ENCODE measurements at places on chromosomes 5 and 9.

DNA sequence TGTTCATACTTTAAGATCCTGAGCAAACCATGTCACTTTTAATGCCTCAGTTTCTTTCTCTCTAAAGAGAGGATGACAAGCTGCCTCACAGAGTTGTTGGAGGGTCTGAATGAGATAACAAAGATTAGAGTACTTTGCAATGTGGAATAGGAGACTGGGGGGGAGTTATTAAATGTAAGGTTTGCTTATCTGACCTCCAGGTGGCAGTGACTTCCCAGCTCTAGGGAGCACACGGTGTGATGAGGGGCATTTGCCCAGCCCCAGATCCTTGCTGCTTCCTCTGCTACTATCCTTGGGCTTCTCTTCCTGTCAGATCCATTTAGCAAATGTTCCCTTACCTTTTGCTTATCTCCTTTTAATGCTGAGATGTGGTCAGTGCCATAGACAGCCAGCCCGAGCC, 30.7 kb downstream of the ENHO start:
- no peak for DNase-seq

DNA sequence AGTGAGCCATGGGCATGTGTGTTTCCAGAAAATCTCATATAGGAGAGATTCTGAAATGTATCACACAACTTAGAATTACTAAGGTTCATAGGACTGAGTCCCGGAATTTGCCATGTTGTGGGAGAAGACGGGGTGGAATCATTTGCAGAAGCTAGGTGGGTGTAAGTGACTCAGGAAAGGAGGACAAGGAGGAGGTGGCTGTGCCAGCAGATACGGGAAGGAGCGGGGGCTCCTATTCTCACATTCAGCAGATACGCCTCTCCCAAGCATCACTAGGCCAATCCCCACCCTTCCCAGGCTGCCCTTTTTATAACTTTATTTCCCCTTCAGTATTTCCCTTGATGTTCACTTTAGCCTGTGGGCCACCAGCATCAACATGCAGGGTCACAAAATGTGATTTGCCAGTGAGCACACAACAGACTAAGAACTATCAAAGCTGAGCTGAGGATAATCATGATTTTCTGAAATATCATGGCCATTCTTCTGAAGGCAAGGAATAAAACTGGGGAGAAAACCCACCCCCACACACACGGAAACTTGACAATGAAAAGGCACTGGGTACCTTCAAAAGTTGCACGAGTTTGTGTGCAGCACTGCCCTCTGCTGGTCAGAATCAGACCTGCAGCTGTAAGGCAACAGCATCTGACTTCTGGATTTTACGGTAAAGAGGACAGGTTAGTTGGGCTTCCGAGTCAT, 133.2 kb downstream of the MTX3 start:
- DNase-seq, result peak; percentile 19

GRCh38 chr5:148224117-148224742, 14.1 kb upstream of the MARCOL start:
- no peak for DNase-seq

DNA sequence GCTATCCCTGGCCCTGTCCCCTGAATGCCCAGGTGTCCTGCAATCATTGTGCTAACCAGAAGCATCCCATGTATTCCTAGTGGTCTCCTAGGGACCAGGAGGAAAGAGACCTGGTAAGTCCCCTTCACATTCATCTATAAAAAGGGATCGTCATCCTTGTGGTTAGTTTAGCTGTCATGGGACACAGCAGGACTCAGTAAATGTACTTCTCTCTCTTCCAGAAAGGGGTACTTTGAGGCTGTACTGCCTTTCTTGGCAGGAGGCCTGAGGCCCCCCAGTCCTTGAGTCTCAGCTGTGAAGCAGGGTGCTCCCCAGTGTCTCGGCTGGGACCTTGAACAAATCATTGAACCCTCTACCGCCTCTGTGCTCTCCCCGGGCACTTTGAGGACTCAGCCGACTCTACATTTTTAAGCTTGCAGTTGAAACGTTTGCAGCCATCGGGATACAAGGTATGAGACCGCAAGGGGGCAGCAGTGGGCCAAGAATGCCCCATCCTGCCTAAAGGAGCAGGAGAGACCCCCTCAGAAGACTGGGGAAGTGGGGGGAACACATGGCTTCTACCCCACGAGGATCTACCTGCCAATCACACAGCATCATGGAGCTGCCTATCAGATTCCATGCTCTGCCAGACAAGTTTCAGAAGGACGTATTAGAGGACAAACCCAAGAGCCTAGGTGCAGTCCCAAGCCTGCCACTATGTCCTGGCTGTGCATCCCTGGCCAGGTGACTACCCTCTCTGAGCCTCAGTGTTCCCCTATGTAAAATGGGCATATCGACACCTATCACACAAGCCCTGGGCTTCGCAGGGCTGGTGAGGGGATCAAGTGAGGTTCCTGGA, 2.4 kb upstream of the PHYKPL start:
- DNase-seq, result no peak

DNA sequence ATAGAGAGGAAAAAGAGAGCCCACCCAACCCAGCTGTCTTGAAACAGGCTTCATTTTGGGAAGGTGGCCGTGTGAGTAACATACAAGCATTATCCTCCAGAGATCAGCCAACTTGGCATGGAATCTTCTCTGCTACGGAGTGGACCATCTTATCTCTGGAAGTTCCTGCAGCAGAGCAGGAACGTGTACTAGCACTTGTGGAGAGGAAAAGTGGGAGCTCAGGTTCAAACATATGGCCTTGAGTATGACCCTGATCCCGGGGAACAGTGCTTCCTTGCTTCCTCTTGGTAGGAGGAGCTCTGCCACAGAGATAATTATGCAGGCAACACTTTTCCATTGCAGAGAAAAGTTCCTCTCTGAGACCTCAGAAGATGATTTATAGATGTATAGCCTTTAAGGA, 490.4 kb upstream of the ACO1 start:
- no peak for DNase-seq

GRCh38 chr5:124842725-124843595, 96.5 kb upstream of the ZNF608 start:
- DNase-seq, result no peak

DNA sequence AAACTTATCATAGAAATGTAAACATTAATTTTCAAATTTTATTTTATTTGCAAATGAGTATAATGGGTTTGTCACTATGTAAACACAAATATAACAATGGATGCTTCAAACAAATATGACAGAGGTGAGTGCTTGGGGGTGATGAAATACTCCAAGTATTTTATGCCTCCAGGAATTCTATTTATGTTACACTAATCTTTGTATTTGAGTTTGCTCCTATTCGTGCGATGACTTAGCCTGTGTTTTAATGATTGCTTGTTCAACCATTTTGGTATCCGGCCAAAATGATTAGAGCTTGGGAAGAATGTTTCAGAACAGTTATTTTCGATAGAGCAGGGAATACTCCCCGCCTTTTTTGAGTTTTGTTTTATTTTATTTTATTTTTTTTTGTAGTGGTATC, 5.0 kb downstream of the DMRT2 start:
- DNase-seq, result no peak

- DNase-seq, result no peak
Measured at GRCh38 chr9:113588242-113588810, 124.8 kb downstream of the RGS3 start.

- no peak for DNase-seq
Measured at GRCh38 chr9:128629136-128629535, 27.5 kb downstream of the DYNC2I2 start.

- no peak for DNase-seq
Measured at GRCh38 chr5:52342361-52342760, 445.4 kb upstream of the ITGA1 start.

DNA sequence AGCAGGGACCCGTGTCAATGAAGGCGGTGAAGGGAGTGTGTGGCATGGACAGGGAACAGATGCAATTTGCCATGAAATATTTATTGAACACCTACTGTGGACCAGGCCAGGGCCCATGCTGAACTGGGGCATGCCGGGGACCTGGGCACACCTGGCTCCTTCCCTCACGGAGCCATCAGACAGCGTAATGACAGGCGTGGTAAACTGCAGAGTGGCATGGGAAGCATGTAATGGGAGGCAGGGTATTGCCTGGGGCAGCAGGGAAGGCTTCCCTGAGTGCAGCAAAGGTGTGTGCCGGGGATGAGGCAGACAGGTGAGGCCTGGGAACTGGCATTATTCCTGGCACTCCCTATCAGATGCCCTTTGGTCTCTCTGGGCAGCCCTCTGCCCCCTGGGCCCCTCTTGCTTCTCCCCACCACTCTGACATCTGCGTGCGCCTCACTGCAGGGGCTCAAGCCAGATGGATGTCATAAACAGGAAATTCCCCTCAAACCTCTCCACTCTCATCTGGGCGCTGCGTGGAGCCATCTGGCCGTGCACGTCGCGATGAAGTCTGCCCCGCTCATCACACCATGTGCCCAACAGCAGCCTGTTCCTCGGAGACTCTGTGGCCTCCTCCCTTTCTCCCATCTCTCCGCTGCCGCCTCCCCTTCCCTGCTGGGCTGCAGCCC, 67.6 kb downstream of the HMCN2 start:
- no peak for DNase-seq

DNA sequence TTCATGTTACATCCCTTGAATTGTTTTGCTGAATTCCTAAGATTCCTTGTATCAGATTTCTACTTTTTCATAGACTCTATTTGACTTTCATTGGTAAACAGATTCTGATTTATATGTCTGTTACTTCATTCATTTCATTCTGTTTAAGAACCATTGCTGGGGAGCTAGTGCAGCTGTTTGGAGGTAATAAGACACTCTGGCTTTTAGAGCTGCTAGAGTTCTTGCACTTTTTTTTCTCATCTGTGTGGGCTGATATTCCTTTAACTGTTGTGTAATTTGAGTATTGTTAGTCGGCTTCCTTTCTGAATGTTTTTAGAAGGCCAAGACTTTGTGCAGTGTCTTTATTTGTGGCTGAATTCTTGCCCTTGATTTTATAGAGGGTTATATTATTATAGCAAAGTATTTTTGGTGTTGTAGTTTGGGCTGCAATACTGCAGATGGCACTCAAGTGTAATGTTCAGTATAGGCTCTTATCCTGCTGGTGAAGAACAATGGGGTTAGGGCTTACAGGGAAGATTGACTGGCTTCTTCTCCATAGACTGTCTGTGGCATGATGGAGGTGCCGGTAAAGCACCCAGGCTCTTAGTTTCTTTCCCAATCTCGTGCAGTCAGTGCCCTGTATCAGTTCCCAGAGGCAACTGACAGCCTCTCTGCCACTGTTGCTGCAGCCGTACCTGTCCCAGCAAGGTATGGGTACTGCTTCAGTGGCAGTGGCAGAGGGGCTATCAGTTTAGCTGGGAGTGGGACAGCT, 162.2 kb downstream of the OXCT1 start:
- DNase-seq, result no peak

DNA sequence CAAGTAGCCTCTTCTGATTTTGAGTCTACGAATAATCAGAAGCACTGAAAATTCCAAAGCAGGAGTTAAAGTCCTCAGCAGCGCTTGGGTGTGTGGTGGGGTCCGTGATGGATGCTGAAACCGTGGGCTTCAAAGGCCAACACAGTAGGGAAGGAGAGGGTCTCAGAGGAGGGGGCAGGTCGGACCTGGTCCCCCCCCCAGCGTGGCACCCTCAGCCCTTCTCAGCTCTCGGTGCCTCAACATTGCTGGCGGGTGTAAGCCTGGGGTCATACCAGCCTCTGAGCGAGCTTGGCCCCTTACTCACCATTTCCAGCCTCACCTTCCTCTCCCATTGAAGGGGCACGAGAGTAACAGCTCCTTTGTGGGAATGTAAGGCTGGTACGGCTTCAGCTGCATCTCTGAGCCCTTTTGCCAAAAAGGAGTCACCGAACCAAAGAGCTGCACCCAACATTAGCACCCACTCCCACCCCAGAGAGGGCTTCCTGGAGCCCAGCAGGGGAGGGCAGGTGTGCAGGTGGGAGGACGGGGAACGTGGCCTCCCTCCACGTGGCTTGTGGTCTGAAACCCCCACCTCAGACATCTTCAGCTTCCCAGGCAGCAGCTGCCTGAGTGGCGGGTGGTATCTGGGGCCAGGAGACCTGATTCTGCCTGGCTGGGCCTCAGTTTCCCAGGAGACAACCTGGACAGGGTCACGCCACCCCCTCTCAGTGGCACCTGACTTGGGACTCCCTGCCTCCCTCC, 6.7 kb upstream of the LCN1 start:
- no peak for DNase-seq

GRCh38 chr9:114908805-114909448, 21.5 kb downstream of the TNFSF8 start:
- no peak for DNase-seq

- no peak for DNase-seq
Measured at GRCh38 chr5:122120493-122120892, 8.9 kb upstream of the ZNF474 start.

GRCh38 chr9:126198854-126199253, 127.8 kb upstream of the MVB12B start:
- DNase-seq, result no peak

- DNase-seq, result no peak
Measured at GRCh38 chr9:103799959-103800358, 294.1 kb upstream of the SMC2 start.

DNA sequence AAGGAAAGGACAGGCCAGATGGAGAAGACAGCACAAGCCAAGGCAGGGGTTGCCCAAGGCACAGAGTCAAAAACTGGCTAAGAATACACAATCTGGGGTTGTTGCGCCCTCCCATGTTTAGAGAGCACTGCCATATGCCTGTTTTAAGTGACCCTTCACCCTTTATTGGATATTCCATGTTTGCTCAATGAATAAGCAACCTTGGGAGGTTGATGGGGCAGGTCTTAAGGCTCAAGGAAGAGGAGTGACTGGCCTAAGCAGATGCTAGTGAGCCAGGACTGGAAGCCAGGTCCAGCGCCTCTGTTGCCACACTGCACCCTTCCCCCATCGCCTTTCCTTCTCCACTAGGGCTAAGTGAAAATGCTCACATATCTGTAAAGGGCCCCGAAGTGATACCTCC, 6.7 kb downstream of the TXN start:
- no peak for DNase-seq

DNA sequence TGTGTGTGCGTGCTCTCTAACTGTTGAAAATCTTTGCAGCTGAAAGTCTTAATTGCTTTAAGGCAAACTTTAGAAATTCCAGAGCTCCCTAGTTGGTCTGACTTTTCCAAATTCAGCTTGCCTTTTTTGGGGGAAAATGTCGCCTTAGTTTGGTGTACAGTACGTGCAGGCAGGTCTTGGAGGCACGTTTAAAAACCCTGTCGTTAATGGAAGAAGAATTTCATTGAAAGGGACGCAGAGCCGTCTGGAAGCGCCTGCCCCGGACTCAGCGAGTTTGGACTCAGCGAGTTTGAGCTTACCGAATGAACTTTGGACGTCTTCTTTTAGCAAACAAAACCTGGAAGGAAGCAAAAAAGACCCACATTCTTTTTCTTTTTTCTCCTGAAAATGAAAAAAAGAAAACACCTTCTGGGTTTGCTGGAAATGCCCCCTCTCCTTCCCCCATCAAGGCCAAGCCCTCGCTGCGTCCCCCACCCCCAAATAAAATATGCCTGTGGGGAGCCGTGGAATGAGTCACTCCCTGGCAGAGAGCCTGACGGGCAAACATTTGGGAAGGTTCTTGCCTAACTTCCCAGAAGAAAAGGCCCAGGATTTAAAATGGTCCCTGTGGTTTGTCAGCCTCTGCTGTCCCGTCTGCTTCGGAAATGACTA, 1.5 kb downstream of the NEK6 start:
- no peak for DNase-seq

GRCh38 chr5:34499001-34499734, 157.0 kb upstream of the RAI14 start:
- no peak for DNase-seq

GRCh38 chr5:90997082-90997481, 386.0 kb downstream of the ARRDC3 start:
- DNase-seq, result no peak

- DNase-seq, result no peak
Measured at GRCh38 chr9:128937310-128938165, 9.9 kb downstream of the DOLK start.
